Esophagus muscularis mucosa (tissue), 4 donors: ENCODE measurements at places on chromosomes 5 and 9.
A peak's percentile ranks its signal among the peaks of the same experiment; 100 is the strongest.

DNA sequence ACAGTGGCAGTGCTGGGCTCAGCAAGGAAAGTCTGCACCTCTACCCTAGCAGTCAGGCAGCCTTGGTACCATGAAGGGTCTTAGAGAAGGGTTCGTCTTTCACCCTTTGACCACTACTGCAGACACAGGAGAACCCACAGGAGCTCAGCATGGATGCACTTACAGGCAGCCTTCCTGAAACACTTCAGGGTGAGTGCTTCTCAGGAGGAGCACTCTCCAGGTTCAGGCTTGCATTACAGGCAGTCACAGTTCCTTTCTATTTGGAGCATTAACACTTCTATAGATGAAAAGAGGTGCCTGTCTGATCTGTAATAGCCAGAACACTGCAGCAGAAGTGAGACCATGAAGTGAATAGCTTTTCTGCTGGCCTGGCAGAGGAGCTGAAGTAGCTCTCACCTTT lies 8.7 kb upstream of the CYLC2 start:
- DNase-seq, result no peak

DNA sequence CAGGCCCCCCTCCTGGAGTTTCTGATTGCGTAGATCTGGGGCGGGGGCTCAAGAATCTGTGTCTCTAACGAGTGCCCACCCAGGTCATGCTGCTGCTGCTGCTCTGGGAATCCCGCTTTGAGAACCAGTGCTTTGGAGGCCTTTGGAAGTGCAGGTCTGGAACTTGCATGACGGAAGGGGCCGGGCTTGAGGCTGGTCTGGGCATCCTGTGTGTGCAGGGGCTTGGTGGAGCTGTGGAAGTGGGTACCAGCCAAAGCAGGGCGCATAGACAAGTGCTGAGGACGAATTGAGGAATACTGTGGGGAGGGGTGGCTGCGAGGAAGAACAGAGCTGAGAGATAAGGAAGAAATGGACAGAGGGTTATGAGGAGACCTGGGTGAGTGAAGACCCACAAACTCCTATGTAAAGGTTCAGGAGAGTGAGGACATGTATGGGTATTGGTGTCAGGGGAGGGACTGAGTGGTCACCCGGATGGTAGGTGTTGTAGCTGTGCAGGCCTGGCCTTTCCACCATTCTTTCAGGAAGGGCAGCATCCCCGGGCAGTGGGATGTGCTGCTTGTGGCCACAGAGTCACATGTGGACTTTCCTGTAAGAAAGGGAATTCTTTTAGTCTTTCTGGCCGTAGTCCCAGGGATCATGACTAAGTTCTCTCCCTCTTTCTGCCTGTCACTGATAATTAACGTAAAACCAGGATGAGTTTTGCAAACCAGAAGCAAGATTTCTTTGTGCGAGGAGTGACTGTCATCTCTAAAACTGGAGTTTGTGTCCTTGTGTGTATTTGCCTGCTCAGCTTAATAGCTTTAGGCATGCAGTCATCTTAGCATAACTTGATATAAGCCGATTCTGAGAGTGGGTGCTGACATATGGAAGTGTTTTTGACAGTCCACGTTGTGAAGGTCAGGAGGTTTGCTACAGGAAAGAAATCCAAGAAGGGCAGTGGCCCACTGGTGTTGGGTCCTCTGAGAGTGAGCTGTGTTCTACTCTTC lies 43.3 kb upstream of the TJP2 start:
- DNase-seq, result no peak

DNA sequence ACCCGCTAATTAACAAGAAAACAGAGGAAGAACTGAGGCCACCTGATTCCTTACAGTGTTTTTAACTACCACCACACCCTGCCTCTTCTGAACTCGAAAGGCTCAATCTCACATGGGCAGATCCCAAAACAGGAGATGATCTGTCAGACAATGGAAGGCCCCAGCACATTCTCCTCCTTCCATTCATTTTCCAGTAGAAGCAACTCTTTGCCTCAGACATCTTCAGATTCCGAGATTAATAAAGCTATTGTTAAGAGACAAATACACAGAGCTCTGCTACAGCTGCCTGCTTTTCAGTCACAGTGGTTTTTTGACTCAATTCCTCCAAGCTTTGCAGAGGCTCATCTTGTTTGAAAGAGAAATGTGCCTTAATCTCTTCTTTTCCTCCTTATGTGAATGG lies 127.2 kb upstream of the ADAMTSL1 start:
- no peak for DNase-seq

- DNase-seq, result no peak
Measured at GRCh38 chr5:169022718-169023117, 278.2 kb downstream of the SLIT3 start.

DNA sequence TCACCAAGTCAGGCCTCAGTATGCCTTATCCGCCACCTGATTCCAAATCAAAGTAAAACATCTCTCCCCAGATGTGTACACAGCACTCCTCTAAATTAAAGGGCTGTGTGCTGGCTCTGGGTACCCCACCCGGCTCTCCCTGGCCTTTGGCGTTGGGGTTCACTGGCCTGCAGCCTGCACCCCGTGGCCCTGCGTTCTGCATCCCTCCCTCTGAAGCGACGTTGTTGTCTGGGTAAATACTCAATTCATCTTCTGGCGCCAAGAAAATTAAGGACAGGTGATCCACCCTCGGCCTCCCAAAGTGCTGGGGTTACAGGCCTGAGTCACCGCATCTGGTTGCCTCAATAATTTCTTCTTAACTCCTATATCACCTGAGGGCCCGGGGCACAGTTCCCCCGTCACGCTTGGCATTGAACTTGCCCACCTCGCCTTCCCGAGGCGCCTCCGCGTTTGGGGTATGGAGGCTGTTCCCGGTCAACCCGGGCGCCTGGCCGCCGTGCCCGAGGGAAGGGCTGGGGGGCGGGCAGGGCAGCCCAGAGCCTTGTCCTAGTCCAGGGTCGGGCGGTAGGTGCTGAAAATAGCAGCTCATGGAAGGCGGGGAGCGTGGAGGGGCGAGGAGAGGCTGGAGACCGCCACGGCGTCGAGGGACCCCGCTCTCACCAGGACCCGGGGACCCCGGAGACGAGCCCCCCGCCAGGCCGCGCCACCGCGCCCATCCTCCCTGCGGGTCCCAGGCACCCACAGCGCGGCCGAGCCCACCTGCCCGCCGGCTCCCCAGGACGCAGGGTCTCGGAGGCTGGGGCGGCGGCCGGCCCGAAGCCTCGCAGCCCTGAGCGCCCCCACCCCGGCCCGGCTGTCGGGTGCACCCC lies 531 bp downstream of the ABO start:
- peak; percentile 60 for DNase-seq

DNA sequence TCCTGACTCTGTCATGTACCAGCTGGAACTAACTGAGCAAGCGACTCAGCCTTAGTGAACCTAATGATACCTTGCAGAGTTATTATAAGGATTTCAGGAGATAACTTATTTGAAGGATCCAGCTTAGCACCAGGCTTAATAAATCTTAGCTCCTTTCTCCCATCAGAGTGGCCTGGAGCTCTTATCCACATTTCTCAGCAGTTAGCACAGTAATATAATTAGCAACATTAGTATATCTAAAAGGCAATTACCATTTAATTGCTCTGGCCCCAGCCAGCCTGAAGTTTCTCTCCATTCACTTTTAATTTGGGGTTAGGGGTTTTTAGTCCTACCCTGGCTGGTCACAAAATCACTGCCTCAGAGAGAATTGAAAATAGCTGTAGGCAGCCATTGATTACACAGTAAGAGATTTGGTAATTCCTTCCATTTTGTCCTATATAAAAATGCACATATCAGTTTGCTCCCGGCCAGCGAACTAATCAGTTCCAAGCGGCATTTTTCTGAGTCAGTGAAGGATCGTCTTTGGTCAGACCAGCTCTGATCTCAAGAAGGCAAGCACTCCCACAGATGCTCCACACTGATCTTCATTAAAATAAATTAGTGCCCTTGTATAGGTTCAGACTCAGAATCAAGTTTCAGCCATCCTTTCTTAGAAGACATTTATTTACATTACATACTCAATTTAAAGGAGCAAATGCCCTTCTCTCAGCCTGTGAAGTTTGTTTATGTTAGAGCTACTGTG lies 56.6 kb downstream of the SNCAIP start:
- no peak for DNase-seq

- no peak for DNase-seq
Measured at GRCh38 chr5:136560126-136560525, 194.8 kb upstream of the TRPC7 start.

DNA sequence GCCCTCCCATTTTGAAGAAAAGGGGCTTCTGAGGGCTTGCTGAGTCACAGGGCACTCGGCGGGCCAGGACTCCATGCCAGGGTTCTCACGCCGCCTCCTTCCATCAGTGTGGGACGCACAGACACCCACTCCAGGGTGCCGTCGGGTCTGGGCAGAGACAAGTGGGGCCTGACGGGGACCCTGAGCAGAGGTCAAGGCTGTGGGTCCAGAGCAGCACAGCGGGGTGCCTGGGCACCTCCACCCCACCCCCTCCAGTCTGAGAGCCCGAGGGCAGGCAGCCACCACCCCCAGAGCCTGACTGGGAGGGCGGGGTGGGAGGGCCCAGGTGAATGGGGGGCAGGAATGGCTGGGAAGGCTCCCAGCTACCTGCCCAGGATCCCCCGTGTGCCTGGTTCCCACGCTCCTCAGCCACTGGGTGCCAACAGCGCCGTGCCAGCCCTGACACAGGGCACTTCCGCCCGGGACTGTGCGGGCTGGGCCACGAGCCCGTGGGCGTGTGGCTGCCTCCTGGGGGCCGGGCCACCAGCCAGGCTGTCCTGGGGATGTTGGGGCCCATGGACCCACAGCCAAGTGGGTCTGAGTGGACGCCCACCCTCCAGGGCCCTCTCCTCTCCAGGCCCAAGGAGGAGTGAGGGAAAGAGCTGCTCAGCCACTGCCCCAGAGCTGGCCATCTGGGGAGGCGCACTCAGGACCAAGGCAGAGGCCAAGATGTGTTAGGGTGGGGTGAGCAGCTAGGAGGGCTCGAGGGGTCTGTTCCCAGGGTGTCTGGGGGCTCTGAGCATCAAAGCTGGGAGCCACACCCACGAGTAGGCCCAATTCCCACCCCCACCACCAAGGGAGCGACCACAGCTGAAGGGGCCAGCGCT lies 10.1 kb upstream of the NRARP start:
- DNase-seq, result no peak

DNA sequence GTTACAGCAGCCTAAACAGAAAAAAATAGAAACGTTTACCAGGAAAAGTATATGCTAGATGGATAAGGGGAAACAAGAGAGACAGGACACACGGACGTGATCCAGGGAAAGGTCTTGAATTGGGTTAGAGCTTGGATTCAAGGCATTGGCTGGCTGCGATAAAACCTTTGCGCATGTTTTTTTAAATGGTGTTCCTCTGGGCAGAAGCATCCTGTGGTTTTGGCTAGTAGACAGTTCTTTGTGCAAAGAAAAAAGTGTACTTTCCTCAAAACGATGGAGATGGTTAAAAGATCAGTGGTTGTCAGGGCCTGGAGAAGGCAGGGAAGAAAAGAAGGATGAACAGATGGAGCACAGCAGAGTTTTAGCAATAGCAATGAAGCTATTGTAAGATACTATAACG lies 37.5 kb upstream of the LIFR start:
- DNase-seq, result no peak

DNA sequence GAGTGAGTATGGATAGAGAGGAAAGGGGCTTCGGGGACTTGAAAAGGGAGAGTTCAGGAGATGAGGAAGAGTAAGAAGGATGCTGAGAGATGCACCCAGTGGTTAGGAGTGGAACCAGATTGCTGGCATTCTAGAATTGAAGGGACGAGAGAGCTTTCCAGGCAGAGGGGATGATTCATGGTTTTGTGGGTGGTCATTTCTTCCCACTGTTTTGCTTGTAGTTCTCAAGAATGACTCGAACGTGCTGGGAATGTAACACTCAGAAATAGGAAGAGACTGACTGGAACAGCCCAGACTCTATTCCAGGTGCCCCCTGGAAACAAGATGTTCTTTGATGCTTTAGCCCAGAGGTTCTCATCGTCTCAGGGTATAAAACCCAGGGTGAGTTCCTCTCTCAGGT lies 294.2 kb downstream of the ICE1 start:
- DNase-seq, result no peak

- no peak for DNase-seq
Measured at GRCh38 chr9:119771341-119771740, 402.1 kb upstream of the BRINP1 start.

DNA sequence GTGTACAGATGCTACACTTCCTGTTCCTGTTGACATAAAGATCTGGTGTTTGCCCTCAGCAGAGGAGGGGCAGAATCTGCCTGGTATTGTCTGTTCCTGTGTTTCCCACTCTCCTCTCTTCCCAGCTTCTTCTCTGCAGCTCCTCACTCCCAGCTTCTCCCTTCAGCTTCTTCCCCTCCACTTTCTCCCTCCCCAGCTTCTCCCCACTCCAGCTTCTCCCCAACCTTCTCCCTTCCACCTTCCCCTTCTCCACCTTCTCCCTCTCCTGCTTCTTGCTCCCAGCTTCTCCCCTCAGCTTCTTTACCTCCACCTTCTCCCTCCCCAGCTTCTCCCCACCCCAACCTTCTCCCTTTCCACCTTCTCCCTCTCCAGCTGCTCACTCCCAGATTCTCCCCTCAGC lies 148.9 kb upstream of the IRX2 start:
- DNase-seq, result peak; percentile 21

DNA sequence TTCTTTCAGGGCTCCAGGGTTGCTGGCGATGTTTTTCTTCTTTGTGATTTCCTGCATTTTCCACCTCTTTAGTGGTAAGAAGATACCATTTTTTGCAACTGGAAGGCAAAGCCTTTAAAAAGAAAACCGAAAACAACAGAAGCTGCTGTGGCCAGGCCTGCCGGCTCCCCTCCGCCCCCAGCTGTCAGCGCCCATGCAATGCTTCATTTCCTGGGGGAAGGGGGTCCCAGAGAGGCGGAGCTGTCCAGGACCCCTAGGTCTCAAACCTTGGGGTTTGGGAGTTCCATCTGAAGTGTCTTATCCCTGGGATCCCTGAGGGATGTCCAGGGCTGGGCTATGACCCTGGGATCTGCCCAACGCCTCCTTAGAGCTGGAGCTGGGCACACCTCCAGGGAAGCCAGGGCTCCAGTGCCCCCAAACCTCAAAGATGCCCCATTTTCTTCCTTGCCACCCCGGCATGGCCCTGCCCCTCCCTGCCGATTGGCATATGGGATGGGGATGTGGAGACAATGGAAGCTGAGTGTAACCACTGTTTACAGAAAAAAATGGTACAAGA lies 257.2 kb upstream of the MVB12B start:
- DNase-seq, result no peak

GRCh38 chr9:83444110-83444509 lies 94.1 kb downstream of the FRMD3 start:
- DNase-seq, result no peak

DNA sequence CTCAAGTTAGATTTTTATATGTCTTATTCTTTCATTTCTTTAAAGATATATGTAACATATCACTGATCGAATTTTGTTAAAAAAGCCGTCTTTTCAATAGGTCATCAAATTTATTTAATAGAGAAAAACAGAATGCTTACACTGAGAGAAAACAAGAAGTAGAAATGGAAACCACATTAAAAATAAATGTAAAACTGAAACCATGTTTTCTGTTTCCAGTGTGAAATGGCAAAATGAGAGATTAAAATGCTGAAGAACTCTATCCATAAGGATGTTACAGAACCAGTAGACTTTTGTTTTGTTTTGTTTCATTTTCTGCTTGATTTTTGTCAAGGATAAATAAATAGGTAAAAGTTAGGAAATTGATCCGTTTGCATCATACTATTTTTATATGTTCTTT lies 210.1 kb downstream of the PRDM9 start:
- DNase-seq, result no peak

GRCh38 chr5:127416906-127417305 lies 100.5 kb upstream of the PRRC1 start:
- no peak for DNase-seq
